ENCODE measurements at places on chromosomes 3 and 15. TPM values are rescaled to one million over a fixed set of nuclear protein-coding genes. Genes with fewer than 3 reads are reported as not detected.

- no peak overlapping the region for H3K4me3 ChIP-seq
- H3K27me3 ChIP-seq: no peaks in the 10 kb centered on the region
- peaks cover 17% of the 10 kb centered on the region for H3K36me3 ChIP-seq
These were observed 48.8 kb downstream of the ACAP2 start for GRCh38 chr3:195394024-195394423.

DNA sequence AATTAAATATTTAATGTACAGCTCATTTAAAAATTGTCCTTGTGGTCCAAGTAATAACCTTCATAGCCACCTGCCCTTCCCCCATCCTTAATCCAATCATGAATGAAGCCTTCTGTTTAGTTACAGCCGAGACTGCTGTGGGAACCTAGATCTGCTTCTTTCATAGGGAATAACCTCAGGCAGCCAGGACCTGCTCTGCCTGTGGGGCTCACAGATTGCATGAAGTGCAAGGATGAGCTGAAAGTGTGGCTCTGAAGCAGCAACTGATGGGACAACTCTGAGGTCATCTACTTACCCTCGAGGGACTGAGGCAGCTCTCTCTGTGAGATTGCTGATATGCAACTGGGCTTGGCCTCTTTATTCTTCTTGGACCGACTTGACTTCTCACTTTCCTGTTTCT, 169.8 kb downstream of the POTEB3 start:
- no peak overlapping the region for H3K27ac ChIP-seq
- no peaks in the 10 kb centered on the region for H3K36me3 ChIP-seq
- no peaks in the 10 kb centered on the region for H3K27me3 ChIP-seq
- H3K4me1 ChIP-seq: no peaks in the 10 kb centered on the region

DNA sequence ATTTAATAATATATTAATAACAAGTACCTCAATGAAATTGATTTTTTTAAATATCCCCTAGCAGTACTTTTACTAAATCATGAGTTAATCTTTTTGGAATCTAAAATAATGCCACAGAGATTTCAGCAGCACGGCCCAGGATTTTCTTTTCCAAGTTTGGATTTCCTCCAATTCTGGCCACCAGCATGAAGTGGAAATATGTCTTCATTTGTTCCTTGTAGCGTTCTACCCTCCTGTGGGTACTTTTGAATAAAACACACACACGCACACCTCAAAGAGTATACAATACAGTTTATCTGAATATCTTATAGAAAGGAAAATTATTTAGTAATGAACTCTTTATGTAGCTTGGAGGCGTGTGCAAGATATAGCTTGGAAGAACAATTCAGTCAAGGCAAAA, 125.1 kb upstream of the STT3B start:
- DNase-seq: no peak
- peaks cover 5% of the 10 kb centered on the region for H3K4me1 ChIP-seq
- no peak overlapping the region for H3K4me3 ChIP-seq

DNA sequence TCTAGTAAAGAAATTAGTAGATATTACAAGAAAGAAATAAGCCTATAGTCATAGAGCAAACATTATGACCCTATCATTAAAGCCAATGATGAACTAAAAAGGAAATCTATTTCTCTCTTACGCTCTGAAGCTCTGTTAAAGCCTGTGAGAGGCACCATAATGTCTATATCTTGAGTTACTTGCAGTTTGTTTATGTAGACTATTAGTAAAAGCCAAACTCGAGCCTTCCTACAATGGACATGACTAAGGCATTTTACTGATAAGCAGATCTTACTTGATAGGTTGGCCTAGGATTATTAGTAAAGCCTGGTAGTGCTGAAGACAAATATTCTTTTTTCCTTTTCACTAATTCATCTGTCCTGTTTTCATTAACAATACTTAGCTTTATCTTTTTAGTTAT, 32.7 kb downstream of the LRRC3B start:
- no peaks in the 10 kb centered on the region for H3K27me3 ChIP-seq
- no peak for DNase-seq
- peaks cover 7% of the 10 kb centered on the region for H3K4me1 ChIP-seq

- no peak overlapping the region for H3K27ac ChIP-seq
- H3K4me1 ChIP-seq: no peaks in the 10 kb centered on the region
- no peaks in the 10 kb centered on the region for H3K27me3 ChIP-seq
- H3K4me3 ChIP-seq: no peak overlapping the region
- DNase-seq: no peak
These were observed 23.5 kb downstream of the FAM81A start for GRCh38 chr15:59461521-59461920.

DNA sequence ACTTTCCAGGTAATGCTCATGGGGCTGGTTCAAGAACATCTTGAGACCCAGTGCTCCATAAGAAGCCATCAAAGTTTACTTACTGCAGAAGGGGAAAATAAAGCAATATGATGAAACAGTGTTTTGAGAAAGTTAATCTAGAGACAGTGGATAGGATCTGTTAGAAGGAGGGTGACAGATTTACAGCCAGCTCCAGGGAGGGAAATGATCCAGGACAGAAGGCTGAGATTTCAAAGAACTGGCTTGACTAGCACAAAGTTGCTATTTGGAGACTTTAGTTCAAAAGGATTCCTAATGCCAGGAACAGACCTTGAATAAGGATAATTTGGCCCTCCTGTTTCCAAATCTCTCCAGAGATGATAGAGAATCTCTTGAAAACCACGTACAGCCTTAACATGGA, 166.5 kb upstream of the NECTIN3 start:
- no peaks in the 10 kb centered on the region for H3K36me3 ChIP-seq
- no peaks in the 10 kb centered on the region for H3K27me3 ChIP-seq
- no peak for DNase-seq
- H3K4me1 ChIP-seq: no peaks in the 10 kb centered on the region
- H3K27ac ChIP-seq: no peak overlapping the region

DNA sequence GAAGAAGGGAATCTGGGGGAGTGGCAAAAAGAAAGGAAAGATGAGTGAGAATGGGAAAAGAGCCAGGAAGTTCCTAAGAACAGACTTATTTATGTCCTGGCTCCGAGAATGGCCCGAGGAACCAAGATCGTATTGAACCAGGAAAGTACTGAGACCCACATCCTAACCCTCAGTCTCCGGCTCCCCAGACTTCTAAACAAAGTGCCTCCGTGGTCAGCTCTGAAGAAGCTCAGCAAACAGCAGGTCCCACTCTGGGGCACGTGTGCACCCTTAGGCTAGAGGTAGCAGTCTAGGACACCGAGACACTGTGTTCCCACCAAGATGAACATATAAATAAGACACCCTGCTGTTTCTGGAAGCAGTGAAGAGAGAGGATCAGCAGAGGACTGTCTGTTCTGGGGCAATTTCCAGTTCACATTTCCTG, 307.4 kb downstream of the NTRK3 start:
- H3K27ac ChIP-seq: no peak overlapping the region
- no peaks in the 10 kb centered on the region for H3K4me1 ChIP-seq
- H3K36me3 ChIP-seq: no peaks in the 10 kb centered on the region

DNA sequence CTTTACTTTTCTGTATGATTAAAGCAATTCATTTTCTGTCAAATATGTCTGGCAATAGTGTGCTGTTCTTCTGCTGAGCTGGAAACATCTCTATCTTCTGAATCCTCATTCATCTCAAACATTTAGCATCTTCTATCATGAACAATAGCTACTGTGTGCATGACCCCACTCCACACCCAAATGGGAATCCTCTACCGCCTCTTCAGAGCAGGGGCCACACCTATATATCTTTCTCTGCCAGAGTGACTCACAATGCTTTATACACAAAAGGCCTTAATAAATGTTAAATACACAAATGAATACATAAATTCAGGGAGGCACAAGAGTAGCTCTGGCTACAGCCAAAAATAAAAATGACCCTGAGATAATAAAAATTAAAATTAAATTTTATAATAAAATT, 8.0 kb downstream of the ALDH1A2 start:
- no peak for DNase-seq
- no peak overlapping the region for H3K4me3 ChIP-seq
- no peak overlapping the region for H3K27ac ChIP-seq
- no peaks in the 10 kb centered on the region for H3K4me1 ChIP-seq
- H3K36me3 ChIP-seq: no peaks in the 10 kb centered on the region
- H3K27me3 ChIP-seq: peaks cover 98% of the 10 kb centered on the region

GRCh38 chr3:46994801-46995731, 15.6 kb downstream of the NBEAL2 start:
- H3K4me3 ChIP-seq: no peak overlapping the region
- no peak overlapping the region for H3K27ac ChIP-seq
- no peak for DNase-seq
- H3K4me1 ChIP-seq: no peaks in the 10 kb centered on the region
- H3K27me3 ChIP-seq: no peaks in the 10 kb centered on the region
- H3K36me3 ChIP-seq: peaks cover 17% of the 10 kb centered on the region

DNA sequence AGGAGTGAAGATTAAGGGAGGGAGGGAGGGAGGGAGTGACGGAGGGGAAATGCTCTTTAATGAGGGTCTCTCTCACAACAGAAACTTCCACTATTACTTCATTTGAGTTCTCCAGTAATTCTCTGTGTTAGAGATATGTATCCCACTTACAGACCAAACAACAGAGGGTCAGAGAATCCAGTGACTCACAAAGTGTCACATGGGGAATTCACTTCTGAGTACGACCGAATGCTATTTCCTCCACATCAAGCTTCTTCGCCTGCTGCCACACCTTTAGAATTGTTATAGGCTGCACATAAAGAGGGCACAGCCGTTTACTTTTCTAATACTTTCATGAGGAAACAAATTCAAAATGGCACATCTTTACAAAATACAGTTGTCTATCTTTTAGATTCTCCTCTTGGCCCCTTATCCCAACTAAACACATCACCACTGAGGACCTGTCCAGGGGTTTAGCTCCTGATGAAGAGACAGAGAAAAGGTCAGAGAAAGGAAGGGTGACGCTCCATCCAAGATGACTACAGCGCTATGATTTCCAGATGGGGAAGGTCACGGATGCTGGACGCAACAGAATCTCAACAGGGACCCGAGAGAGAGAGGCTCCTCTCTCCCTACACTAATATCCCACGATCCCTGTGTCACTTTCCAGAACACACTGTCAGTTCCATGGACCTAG, 119.0 kb downstream of the XXYLT1 start:
- peaks cover 29% of the 10 kb centered on the region for H3K4me1 ChIP-seq
- H3K27ac ChIP-seq: no peak overlapping the region
- no peak overlapping the region for H3K4me3 ChIP-seq
- H3K36me3 ChIP-seq: peaks cover 14% of the 10 kb centered on the region
- no peaks in the 10 kb centered on the region for H3K27me3 ChIP-seq

DNA sequence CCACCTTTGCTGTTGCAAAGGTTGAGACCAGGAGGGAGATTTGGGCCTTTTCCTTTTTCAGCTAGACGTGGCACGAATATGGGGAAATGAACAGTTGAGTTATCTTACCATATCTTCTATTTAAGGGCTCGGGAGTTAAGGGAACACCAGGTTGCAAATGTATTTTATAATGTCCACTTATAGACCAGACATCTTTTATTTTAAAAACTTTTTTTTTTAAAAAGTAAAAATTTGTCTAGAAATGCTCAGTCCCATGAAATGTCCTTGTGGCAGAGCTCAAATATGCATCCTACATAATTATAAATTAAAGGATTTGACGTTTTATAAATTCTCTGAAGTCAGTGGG, 103.6 kb upstream of the VEPH1 start:
- H3K4me3 ChIP-seq: no peak overlapping the region
- H3K27ac ChIP-seq: no peak overlapping the region
- no peaks in the 10 kb centered on the region for H3K36me3 ChIP-seq
- H3K27me3 ChIP-seq: no peaks in the 10 kb centered on the region
- no peaks in the 10 kb centered on the region for H3K4me1 ChIP-seq

DNA sequence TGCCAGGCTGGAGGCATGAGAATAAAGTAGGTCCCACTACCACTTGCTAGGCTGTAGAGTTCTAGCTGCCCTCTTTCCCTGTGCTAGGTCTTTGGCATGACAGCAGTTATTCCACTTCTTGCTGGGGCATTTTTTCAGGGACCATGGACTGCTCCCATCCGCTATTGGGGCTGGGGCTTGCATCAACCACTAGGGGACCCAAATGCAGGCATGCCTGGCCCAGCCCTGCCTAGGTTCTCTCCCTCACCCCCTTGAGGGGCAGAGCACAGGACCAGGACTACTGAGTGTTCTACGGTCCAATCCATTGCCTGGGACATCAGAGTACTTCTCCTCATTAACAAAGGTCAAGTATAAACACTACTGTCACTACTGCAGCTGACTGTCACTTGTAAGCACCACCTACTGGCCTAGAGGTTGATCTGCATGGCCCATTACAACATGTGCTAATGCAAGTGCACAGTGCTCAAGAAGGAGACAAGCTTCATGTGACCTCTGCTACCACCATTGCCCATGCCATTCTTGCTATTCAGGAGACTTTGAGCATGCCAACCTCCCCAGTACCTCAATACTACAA, 270.5 kb downstream of the MBNL1 start:
- no peaks in the 10 kb centered on the region for H3K36me3 ChIP-seq
- H3K4me1 ChIP-seq: no peaks in the 10 kb centered on the region
- peak; percentile 58 for DNase-seq
- no peaks in the 10 kb centered on the region for H3K27me3 ChIP-seq

DNA sequence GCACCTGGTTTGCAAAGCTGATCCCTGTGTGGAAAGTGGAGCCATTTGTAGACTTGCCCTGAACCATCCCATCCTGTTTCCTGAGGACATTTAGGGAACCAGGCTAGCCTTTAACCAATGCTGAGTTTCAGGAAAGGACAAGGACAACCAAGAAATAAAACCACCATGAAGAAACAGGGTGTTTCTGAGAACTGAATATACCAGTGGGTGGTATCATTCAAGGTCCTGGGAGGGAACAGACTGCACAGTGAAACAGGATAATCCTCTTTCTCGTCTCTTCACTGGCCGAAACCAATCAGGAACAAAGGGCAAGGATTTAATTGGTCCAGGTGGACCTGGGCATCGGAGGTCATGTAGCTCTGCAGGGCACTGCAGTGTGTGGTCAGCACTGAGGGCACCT, 21.8 kb downstream of the ZNF860 start:
- H3K27ac ChIP-seq: no peak overlapping the region
- peaks cover 3% of the 10 kb centered on the region for H3K4me1 ChIP-seq
- H3K4me3 ChIP-seq: no peak overlapping the region
- H3K27me3 ChIP-seq: no peaks in the 10 kb centered on the region
- no peaks in the 10 kb centered on the region for H3K36me3 ChIP-seq

GRCh38 chr3:125194849-125195601, 17.5 kb downstream of the SLC12A8 start:
- H3K36me3 ChIP-seq: no peaks in the 10 kb centered on the region
- no peaks in the 10 kb centered on the region for H3K4me1 ChIP-seq
- no peak overlapping the region for H3K4me3 ChIP-seq
- H3K27ac ChIP-seq: no peak overlapping the region
- DNase-seq: peak; percentile 52
- no peaks in the 10 kb centered on the region for H3K27me3 ChIP-seq

The HRG gene
- total RNA-seq: not detected

The PTPRG gene
- 108 TPM for total RNA-seq

The PLCH1 gene
- 12.0 TPM for total RNA-seq

The SEMA5B gene
- total RNA-seq: 68.4 TPM

The FBLN2 gene
- 86.1 TPM for total RNA-seq

The LRRC49 gene
- total RNA-seq: 6.7 TPM

The TAMM41 gene
- 23.1 TPM for total RNA-seq
